Activated CD4-positive, CD25-positive, alpha-beta regulatory T cell (primary cell): ENCODE measurements at places on chromosomes 2 and 18.

DNA sequence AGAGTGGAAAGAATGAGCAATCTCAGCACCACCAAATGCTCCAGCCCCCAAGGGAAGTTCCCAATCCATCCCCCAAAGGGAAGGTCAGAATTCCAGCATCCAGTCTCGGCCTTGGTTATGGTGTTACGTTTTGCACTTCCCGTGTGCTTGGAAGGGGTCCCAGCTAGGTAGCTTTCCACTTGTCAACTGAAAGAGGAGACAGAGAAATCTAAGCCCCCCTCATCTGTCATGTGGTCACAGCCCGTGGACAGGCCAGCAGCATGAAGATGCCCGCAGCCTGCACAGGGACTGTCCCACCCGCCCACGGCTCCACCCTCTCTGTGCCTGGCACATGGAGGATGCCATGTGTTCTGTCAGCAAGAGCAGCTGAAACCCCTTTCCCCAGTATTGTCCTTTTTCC is 32.1 kb downstream of the RHOB start:
- DNase-seq, result no peak

DNA sequence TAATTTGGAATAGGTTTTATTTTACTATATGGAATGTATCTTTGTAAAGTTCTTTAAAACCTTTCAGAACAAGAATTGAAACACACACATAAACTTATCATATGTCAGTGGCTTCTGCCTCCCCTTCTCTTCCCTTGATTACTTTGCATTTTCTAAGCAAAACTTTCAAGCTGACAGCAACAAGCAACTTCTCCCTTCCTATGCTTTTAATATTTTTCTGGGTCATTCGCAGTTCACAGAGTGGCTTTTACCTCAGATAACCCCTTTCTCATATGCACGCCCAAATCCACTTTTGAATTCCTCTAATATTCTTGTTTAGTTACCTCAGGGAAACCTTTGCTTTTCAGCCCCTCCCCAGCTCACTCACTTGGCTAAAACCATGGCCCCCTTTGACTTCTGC is 36.7 kb upstream of the CDC42EP3 start:
- no peak for DNase-seq

DNA sequence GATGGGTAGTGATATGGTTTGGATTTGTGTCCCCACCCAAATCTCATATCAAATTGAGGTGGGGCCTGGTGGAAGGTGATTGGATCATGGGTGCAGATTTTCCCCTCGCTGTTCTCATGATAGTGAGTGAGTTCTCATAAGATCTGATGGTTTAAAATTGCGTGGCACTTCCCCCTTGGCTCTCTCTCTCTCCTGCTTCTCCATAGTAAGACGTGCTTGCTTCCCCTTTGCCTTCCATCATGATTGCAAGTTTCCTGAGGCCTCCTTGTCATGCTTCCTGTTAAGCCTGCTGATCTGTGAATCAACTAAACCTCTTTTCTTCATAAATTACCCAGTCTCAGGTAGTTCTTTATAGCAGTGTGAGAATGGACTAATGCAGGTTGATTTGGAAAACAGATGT is 223.2 kb upstream of the APCDD1 start:
- DNase-seq, result no peak

DNA sequence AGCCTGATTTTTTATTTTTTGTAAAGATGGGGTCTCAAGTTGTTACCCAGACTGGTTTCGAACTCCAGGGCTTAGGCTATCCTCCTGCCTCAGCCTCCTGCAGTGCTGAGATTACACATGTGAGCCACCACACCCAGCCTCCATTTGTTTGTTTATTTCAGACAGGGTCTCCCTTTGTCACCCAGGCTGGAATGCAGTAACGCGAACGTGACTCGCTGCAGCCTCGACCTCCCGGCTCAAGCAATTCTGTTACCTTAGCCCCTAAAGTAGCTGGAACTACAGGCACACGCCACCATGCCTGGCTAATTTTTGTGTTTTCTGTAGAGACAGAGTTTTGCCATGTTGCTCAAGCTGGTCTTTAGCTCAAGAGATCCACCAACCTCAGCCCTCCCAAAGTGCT is 27.2 kb downstream of the UBXN4 start:
- DNase-seq, result no peak

DNA sequence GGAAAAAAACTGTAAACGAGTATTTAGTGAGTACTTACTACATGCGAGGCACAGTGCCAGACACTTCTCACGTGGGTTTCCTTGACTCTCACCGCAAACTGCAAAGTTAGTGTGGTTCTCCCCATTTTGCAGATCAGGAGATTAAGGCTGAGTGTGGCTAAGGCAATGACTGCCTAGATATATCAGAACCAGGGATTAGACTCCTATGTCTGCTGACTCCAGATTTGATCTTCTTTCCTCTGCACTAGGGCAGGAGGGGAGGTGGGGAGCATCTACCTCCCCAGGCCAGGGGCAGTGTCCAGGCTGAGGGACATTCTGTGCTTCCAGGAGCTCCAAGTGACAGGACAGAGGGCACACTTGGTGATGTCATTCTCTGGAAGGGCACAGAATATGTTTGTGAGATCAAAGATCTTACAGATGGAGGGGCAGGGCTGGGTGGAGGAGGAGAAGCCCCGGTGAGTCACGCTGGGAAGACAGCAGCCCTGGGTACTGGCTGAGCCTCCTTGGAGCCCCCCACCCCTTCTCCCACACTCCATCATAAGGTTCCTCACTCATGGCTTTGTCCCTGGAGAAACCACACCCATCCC is 92.4 kb downstream of the RHOB start:
- no peak for DNase-seq

GRCh38 chr2:54915101-54915500 is 135.2 kb downstream of the RTN4 start:
- DNase-seq, result no peak

- no peak for DNase-seq
Measured at GRCh38 chr2:191679818-191680600, 2.1 kb downstream of the NABP1 start.

DNA sequence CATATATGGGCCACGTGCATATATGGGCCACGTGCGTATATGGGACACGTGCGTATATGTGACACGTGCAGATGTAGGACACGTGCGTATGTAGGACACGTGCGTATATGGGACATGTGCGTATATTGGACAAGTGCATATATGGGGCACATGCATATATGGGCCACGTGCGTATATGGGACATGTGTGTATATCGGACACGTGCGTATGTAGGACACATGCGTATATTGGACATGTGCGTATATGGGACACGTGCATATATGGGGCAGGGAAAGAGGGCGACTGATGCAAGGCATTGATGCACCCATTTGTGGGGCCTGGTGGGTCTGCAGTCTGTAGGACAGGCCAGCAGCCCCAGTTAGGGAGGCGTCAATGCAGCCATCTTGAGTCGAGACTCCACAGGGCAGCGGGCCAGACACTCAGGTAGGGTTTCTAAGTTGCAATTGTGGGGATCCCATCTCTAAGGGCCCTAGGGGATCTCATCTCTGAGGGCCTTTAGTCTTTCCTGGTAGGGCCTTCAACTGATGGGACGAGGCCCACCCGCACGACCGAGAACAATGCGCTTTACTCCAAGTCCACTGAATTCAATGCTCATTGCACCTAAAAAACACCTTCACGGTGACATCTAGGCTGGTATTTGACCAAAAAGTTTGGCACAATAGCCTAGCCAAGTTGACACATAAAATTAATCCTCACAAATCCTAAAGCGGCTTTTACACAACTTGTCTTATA is 92.3 kb upstream of the ZNF516 start:
- DNase-seq, result no peak

DNA sequence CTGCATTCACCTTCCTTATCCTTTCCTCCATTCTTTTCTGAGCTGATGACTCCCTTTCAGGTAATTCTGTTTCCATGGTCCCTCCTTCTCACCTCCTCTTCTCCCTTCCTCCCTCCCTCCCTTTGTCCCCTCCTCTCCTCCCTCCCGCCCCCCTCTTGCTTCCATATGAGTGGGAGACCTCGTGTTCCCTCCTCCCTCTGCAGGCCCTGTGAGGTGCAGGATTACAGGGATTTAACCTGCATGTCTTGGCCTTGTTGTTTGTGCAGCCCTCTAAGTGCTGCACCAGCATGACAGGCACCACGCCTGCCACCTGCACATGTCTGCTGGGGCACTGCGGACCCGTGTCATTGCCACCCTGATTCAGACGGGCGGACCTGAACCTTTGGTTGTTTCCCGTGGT is 103.1 kb downstream of the SNTG2 start:
- no peak for DNase-seq

DNA sequence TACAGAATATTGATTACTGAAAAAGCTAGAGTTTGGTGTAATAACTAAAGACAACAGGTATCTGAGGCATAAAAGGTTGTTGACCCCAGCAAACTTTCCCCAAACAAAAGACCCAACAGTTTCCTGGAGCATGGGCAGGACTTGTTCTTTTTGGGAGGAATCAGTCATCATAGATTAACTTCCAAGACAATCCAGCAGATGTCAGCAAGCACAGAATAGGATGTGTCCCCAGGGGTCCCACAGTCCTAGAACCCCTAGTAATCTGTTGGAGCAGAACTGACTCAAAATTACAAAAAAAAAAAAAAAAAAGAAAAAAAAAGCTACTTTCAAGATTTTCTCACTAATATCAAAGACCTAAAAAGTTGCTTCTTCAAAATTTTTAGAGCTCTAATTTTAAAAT is 564.7 kb upstream of the SLC39A10 start:
- no peak for DNase-seq

- no peak for DNase-seq
Measured at GRCh38 chr2:54803783-54804751, 80.6 kb downstream of the EML6 start.

GRCh38 chr2:238975408-238975807 is 127.5 kb downstream of the TWIST2 start:
- DNase-seq, result no peak

DNA sequence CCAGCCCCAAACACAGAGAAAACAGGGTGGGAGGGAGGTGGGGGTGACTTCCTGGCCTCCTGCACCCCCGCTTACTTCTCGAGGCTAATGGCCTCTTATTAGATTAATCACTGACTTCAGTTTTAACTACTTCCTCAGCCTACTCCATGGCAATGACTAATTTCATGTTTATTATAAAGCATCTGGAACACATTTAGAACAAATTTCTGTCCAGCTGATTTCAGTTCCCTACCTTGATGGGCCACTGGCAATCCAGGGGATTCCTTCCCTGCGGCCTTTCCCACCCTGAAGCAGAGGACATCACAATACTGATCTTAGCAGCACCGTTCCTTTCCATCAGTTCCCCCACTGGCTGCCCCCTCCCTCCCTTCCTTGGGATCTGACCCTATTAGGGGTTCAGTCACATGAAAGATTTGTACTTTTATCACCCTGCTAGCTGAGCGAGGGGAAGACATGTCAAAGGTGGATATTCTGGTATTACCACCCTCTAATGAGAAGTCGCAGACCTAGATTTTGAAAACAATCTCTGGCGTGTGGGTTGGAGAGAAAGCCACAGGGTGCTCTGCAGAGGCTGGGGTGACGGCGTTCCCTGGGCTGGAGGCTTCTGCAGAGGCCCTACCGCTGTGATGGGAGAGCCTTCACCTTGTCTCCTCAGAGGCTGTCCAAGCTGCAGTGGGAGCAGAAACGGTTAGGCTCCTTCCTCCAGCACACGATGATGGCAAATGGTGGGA is 67.6 kb downstream of the KIAA2012 start:
- no peak for DNase-seq

DNA sequence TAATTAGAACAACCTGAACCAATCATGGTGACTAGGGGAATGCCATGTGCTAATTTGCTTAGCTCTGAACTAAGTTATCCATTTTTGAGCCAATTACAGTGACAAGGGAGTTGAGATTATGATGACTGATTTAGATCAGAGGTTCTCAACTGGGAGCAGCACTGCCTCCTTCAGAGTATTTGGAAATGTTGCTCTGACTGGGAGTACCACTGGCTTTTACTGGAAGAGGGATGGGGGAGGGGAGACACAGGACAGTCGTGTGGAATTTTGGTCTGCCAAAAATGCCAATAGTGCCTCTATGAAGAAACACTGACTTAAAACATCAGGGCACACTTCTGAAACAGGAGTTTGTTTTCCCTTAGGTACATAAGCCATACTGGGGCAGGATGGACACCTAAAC is 48.1 kb upstream of the VPS54 start:
- no peak for DNase-seq

GRCh38 chr2:28613633-28614501 is 118.0 kb downstream of the PLB1 start:
- DNase-seq, result no peak

DNA sequence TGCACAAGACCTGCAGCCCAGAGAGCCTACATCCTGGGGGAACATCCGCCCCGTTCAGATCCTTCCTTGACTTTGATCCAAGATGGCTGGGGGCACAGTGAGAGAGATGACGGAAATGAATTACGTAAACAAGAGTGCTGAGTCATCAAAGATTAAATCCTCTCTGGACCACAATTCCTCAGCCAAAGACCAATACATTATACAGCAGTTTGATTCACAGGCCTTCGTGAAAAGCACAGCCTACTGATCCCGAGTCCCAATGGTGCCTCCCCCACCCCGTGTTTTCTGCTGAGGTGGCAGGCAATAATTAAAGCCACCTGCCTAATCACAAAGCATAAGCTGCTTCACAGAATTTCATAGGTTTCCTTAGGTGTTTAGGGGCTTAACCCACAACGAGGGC is 43.0 kb downstream of the MYO5B start:
- no peak for DNase-seq
